CD8-positive, alpha-beta memory T cell (primary cell): ENCODE measurements at places on chromosomes 3 and 15. TPM values are rescaled to one million over a fixed set of nuclear protein-coding genes. Genes with fewer than 3 reads are reported as not detected.
A peak's percentile ranks its signal among the peaks of the same experiment; 100 is the strongest.

GRCh38 chr15:40102897-40103858 lies 5.5 kb downstream of the BMF start:
- DNase-seq = peak; percentile 42

DNA sequence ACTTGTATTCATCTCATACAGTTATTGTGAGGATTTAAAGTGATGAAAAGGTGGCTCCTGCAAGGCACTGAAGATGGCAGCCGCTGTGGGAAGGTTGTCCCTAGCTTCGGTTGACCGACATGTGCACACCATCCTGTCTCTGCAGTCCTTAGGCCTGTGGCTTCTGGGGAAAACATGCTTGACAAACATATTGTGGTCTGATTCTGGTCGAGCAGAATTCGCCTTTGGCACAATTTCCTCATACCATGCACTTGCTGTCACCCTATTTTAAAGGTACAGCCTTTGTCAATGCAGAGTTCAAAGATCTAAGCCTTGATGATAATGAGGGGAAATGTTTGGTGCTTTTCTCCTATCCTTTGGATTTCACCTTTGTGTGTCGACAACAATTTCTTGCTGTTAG lies 50.9 kb downstream of the PRICKLE2 start:
- DNase-seq = no peak

DNA sequence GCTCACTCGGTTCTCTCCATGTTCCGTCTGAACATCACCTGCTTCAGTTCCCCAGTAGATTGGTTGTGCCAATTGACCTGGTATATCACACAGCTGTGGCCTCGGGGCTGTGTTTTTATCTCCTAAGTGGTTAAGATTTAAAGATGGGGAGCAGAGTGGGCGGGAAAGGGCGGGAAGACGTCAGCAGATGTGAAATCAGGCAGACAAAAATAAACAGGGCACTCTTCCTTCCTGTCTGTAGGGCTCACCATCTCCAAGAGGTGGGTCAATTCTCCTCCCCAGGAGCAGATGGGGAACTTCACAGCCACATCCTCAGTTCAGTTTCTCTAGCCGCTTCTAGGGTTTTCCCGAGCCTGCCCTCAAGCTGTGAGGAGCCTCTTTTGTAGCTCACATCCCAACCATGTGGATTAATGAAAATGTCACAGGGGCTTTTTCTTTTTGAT lies 26.8 kb upstream of the LIMD1 start:
- no peak for DNase-seq

DNA sequence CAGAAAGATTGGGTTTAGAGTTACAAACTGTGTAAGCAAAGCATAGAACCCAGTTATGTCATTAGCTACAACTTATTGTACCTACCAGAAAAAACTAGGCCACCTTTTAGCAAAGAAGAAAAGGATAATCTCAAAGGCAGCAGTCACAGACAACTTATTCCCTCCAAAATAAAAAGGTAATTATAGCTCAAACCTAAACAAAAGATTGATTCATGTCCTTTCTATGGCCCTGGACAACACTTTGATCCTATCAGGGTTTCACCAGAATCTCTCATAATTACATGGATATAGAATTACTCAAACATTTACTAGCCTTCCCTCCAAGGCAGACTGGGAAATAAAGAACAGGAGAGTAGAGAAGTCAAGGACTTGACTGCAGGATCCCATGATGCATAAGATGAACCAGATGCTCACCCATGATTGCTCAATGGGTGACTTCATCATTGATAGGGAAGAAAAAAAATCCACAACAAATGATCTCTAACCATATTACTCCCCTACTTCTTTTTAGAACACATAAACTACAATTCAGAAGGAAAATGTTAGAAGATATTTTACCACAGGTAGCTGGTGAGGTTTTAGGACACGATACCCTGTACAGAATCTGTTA lies 17.4 kb downstream of the DET1 start:
- DNase-seq = no peak

DNA sequence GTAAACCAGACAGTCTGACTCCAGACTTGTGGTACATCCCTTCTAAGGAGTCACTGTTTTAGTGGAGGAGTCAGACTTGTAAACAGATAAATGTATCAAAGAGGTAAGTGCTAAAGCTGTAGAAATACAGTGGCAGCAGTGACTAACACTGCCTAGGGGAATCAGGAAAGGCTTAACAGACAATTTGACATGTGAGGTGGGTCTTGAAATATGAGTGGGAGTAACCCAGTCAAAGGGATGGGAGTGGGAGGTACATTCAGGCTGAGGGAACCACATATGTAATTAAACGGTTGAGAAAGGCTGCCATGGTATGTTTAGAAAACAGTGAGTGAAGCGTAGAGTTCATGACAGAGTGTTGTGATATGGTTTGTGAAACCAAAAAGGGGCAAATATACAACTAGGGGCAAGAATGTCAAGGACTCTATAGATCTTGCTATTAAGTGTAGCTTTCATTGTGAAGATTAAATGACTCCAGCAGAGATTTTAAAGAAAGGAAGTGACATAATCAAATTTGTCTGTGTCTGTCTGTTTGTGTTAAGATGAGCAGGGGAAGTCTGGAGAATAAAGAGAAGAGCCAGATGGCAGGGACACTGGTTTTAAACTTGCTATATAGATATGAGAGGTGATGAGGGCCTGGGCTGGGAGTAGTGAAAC lies 11.2 kb upstream of the ALCAM start:
- DNase-seq = no peak

- no peak for DNase-seq
These were observed 1.3 kb downstream of the HHLA2 start for GRCh38 chr3:108297647-108298046.

DNA sequence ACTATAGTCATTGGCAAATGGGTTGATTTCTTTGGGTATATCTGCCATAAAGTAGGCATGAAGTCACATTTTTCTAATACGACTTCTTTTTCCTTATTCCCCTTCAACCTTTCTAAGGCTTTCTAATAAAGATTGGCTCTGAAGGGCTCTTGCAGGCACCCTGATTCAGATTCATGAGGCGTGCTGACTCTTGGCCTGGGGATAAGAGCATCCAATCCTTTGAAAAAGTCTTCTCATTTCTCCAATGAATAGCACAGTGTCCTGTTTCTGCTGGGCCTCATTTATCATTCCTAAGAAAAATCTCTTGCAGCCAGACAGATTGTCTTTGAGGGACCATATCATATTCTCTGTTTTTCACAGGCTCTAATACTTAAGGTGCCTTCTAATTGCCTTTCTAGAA lies 32.3 kb upstream of the BNIP2 start:
- DNase-seq = no peak

DNA sequence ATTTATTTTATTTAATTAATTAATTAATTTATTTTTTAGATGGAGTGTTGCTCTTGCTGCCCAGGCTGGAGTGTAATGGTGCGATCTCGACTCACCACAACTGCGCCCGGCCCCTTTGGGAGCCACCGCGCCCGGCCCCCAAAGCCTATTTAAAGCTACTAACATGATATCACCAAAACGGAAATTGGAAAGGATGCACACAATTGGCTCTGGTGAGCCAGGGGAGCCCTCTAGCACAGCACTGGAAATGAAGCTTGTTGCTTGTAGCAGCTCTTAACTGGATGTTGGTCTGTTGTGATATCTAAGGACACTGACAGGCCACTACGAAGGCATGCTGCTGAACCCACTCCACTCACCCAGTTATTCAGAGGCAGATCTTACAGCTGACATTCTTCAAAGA lies 104.5 kb downstream of the IGF2BP2 start:
- DNase-seq = no peak

DNA sequence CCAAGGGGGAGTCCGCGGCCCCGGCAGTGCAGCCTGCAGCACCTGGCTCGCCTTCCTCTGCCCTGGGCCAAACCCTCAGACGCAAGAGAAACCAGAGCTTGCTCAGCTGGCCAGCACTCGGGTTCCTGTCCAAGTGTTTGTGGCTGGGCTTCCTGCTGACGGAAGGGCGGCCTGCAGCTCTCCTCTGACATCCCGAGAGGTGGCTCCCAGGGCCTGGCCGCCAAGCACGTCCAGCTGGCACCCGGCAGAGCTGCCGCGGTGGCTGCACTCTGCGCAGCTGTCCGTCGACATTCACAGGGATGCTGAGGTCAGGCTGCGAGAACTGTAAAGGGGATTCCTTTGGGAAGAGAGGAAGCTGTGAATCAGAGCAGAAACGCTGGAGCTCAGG lies 85.6 kb downstream of the CPN2 start:
- DNase-seq = no peak

GRCh38 chr15:33043636-33044035 lies 150.9 kb downstream of the FMN1 start:
- no peak for DNase-seq

Gene RBM6
- total RNA-seq = 75.8 TPM

Gene LNP1
- 1.5 TPM for total RNA-seq

Gene NUP210
- 143 TPM for total RNA-seq

Gene PCSK6
- total RNA-seq = 0.95 TPM

Gene HLTF
- 18.6 TPM for total RNA-seq
